ENCODE measurements at places on chromosomes 2 and 18.

DNA sequence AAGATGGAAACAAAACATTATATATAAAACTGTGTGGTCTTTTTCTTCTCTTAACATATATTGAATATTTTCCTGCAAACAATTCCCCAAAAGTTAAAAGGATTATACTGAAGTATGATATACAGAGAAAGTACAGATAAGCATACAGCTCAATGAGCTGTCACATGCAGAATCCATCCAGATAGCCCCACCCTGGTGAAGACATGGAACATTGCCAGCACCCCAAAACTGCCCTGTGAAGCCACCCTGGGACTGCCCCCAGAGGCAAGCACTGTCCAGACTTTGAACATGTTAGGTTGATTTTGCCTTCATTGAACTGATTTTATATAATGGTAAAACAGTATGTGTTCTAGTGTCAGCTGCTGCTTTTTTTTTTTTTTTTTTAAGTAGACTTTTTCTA, 112.3 kb upstream of the IL1R2 start:
- DNase-seq: no peak

- DNase-seq: no peak
Observed at GRCh38 chr18:44229693-44230108, 451.0 kb upstream of the SETBP1 start.

DNA sequence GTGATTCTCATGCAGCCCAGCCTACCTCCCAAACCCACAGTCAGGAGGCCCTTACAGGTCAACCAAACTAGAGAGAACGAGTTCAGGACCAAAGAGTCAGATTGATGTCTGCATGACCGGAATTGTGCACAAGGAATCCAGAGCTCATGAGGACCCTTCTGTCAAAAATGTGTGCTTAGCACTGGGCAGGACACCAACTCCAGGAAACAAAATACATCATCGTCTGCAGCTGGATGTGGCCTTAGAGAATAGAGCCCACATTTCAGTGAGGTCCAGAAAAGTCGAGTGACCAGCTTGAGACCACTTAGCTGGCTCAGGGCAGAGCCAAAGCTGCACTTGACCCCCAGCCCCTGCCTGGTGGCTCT, 3.2 kb downstream of the TNS1 start:
- no peak for DNase-seq

DNA sequence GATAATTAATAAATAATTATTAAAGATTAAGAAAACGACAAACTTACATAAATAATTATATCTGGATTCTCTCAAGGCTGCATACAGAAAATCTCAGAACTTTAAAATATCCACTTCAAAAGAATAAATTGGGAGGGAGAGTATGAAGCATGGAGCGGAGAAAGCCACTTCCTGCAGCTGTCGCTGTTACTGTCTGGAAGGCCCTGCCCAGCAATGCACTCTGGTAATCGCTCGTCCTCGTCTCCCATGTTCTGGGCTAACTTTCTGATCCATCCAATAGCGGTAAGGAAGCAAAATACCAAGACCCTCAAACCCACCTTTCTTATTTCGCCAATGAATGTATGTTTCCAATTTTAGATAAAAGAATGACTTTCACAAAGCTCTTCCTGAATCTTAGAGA, 26.7 kb downstream of the CYRIA start:
- no peak for DNase-seq

GRCh38 chr2:172701250-172701649, 34.4 kb upstream of the RAPGEF4 start:
- DNase-seq: no peak

DNA sequence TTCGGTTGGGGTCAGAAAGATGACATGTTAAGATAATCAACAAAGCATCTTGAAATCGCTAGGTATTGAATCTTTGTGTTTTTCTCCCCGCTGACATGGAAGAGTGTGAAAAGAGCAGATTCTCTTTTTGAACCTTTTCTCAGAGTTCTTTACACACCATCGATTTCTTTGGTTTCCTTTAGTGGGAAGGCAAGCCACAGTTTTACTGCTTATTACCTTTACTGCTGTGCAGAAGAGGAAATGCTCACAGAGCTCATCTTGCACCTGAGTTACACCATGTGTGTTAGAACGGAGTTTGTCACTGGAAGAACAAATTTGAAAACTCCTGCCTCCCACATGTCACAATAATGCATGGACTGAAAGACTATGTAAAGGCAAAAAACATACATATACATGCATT, 45.3 kb upstream of the PDK1 start:
- DNase-seq: peak; percentile 61

DNA sequence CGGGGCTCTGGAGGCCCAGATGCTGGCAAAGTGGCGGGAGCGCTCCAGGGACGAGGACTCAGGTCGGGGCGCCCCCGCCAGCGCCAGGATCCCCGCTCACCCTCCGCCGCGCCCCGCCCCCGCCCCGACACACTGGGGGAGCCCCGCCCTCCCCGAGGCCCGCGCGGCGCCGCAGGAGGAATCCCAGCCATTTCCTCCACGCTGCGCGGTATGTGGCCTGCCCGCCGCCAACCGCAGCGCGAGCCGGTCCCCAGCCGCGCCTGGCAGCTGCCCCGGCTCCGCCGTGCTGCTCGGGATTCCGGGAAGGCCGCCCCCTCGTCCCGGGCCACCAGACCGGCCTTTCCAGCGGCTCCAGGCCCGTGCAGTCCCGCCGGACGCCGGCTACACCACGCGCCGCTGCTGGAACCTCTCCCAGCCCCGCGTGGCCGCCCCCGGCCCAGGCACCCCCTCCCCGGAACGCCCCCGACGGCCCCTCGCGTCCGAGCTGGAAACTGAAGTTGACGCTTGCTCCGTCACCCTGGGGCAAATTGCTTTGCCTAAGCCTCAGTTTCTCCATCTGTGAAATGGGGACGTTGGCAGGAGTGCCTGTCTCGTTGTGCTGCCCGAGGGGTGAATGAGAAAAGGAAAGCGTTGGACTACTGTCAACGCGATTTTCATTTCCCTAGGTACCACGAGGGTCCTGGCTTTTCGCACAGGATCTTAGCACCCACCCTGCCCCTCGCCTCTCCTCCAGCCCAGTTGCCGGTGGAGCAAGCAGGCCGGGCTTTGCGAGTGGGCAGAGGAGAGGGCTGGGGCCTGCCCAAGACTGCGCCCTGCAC, 53.6 kb downstream of the PKDCC start:
- peak; percentile 81 for DNase-seq

DNA sequence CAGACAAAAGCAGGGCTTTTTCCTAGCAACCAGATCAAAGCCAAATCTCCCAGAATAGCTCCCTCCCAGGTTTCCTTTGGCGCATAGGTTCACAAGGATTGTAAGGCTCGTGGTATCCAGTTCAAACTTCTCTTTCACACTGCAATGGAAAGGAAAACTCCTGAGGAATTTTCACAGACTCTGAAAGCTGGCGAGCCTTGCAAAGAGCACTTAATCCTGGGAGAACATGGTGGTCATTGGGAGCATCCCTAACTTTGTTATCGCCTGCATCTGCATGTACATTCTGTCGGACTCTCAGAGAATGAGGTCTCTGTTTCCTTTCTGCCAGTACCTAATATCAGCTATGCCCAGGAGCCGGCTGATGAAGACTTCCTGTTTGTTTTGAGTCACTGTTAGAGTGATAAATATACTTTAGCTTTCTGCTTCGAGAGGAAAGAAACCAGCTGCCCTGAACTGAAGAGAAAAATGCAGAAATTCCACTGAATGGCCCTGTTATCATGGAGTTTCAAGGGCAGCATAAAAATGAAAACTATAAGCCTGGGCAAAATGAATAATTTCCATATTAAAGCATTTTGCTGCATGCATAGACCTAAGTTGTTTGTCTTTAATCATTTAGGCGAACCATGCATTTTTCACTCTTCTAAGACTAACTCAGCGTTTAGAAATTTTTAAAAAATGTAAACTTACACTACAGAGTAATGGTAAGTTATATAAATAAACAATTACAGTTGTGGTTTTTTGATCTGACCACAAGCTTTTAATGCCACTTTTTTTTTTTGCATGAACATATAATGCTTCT, 76.4 kb upstream of the ZEB2 start:
- DNase-seq: peak; percentile 35

DNA sequence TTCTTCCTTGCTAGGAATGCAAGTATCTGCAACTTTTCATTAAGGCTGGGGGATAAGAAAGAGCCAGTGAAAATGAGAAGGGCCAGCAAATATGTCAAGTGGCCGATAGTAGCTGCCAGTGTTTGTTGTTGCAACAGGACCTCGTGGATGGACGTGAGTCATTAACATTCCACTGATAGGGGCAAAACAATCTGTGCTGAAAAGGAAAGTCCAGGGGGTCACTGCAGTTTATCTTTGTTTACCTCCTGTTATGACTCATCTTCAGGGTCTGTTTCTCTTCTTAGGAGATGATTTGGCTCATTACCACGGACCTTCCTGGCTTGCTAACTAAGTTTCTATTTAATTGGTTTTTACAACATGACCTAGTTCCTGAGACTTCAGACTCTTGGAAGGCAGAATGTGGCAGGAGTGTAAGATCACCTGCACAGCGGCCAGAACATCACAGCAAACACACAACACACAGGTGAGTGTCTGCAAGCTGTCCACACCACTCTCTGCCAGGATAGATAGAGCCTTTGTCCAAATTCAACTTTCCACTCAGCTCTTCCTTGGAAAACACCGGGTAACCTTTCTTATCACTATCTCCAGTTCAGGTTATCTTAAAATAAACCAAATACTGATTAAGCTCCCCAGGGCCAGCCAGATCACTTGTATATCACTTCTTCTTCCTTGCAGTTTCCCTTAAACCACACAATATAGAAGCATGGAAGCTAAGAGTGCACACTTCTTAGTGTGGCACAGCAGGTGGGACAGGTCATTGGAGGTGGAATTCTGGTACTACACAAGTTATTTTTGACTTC, 157.5 kb upstream of the LMAN1 start:
- no peak for DNase-seq

GRCh38 chr2:240946654-240947053, 40.5 kb downstream of the CROCC2 start:
- DNase-seq: no peak

DNA sequence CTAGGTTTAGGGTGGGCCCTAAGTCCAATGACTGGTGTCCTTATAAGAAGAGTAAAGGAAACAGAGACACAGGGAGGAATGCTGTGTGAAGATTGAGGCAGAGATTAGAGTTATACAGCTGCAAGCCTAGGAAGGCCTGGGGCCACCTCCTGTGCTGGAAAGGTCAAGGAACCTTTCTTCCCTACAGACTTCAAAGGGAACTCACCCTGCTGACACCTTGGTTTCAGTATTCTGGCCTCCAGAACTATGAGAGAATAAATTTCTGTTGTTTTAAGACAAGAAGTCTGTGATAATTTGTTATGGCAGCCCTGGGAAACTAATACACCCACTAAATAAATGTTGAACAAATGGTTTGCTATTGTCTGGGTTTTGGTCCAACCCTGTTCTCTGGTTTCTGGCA, 102.3 kb upstream of the NEUROD1 start:
- DNase-seq: no peak

DNA sequence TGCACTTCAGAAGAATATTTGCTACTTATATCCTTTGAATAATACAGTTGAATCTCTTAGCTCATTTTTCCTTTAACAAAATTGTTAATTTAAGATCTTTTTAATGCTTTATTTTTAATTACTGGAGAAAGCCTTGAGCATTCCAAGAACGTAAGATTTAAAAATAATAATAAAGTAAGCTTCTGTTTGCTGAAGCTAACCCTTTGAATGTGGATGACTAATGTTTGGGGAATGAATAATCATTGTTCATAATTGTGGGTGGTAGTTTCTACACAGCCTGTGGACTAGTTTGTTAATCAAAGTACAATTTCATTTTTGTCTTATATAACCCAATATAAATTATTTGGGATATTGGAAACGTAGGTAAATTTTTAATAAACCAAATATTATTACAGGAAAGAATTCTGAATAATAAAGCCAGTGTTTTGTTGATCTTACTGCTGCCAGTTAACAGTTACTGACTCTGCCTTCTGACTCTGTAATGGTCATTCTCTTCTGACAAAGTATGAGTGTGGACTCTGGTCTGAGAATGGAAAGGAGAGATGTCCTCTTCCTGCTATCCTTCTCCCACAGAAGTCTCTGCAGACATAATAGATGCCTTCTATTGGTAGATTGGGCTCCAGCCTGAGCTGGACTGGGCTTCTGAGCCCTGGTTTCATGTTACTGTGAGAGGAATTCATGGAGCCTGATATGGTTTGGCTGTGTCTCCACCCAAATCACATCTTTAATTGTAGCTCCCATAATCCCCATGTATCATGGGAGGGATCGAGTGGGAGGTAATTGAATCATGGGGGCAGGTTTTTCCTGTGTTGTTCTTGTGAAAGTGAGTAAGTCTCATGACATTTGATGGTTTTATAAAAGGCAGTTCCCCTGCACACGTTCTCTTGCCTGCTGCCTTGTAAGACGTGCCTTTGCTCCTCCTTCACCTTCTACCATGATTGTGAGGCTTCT, 292.7 kb upstream of the SLC39A10 start:
- no peak for DNase-seq

DNA sequence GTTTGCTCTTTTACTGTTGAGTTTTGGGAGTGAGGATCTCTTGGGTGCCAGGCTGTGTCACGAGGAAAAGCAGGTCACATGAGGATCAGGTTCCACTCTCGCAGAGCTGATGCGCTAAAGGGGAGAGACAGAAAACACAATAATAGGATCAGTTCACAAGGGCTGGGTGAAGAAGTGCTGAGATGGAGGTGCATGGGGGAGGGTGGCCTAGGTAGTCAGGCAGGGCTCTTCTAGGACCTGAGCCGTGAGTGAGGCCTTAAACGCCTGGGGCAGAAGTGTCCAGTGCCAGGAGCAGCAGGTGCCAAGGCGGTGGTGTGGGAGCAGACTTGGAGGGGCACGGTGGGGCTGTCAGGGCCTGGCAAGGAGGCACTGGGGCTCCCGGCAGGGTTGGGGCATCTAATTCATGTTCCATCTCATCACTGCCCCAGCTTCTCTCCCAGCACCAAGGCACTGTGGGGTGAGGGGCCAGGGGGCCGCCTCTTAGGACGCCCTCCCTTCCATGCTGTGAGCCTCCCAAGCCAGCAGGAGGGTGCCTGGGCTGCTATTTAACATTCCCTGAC, 9.3 kb downstream of the KCNIP3 start:
- no peak for DNase-seq

GRCh38 chr2:238771218-238771617, 76.7 kb upstream of the TWIST2 start:
- DNase-seq: no peak

DNA sequence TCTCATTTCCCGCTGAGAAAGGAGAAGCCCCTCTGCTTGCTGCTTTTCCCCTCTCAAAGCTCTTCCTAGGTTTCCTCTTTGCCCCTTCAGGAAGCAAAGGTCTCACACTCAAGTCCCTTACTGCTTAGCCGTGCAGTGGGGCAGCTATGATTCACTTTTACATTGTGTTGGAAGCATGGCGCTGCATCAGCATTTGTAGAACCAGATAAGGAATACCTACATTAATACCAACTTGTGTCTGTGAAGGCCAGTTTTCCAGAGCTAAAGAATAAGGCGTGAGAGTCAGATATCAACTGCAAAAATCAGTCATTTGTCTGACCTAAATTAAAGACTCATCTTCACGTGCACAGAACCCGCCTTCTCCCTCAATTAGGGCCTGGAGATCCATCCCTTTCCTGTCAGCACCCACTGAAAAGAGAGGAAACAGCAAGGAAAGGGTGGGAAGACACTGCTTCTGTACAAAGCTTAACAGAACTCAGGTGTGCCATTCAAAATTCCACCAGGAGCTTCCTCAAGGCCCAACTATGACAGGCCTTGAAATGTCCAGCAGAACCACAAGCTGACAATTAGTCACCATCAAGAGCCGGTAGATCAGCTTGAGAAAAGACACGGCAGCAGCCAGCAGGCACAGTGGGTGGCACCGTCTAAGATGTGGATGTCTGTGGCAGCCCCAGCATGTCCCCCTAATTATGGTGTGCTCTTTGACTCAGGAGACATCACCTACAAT, 16.1 kb upstream of the XDH start:
- no peak for DNase-seq

GRCh38 chr2:209076151-209076550, 347.7 kb upstream of the MAP2 start:
- no peak for DNase-seq

- DNase-seq: no peak
Observed at GRCh38 chr18:76380127-76380729, 114.8 kb downstream of the ZNF516 start.

Measured in B cell (primary cell).